ENCODE measurements at places on chromosomes 12 and 14.
A peak's percentile ranks its signal among the peaks of the same experiment; 100 is the strongest.

GRCh38 chr12:111431772-111432171, 26.0 kb downstream of the SH2B3 start:
- DNase-seq: no peak

DNA sequence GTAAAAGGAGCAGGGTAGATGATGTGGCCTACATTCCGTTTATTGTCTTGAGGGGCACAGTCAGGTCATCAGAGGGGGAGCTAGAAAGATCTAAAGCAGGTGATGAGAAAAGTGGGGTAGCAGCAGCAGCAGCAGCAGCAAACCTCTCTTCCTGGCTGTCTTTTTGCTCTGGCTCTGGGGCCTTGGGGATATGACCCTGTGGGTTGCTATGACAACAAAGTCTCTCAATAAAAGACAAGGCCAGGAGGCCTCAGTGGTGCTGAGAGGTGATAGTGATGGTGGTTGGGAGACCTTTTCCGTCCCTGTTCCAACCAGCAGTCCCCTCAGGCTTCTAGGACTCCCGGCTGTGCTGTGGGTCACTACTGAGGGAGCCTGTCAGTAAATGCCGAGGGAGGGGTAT, 138.6 kb downstream of the SLC8A3 start:
- DNase-seq: no peak

GRCh38 chr12:26736563-26737486, 96.2 kb downstream of the ITPR2 start:
- no peak for DNase-seq

- DNase-seq: no peak
Measured at GRCh38 chr12:82745063-82745674, 58.5 kb downstream of the TMTC2 start.

DNA sequence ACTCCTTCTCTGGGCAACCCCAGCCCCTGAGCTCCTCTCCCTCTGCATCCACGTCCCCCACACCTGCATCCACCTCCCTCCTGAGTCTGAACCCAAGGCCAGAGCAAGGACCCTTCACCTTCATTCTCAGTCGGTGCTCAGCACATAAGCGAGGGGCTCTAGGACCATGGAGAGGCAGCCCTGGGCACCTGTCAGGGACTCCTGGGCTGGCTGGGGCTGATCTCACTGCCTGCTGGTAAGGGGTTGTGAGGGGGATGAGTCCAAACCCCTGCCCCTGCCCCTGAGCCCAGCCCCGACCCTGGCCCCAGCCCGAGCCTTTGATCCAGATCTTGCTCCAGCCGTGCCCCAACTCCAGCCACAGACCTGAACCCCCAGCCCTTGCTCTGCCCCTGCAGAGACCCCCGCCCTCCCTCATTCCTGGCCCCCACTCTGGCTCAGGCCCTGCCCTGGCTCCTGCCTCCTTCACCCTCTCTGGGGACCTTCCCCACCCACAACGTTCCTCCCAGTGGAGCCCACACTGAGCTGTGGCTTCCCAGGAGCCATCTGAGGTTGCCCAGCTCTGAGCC, 888 bp upstream of the CCDC197 start:
- DNase-seq: no peak

DNA sequence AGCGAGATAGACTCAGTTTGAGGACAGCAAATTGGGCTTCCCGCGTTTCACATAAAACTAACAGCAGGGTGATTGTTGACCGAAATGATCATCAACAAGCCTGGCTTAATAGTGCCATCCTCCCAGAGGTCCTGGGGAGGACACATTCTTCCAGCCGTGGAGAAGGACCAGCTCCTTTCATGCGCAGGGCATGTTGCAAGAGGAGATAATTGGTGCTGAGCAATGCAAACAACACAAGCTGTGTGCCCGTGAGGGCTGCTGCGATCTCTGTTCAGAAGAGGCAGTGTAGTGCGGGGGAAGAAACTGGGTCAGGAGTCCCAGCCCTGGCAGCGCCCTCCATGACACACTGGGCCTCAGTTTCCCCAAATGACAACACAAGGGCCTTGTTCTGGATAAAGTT, 54.3 kb downstream of the CCDC85C start:
- no peak for DNase-seq

DNA sequence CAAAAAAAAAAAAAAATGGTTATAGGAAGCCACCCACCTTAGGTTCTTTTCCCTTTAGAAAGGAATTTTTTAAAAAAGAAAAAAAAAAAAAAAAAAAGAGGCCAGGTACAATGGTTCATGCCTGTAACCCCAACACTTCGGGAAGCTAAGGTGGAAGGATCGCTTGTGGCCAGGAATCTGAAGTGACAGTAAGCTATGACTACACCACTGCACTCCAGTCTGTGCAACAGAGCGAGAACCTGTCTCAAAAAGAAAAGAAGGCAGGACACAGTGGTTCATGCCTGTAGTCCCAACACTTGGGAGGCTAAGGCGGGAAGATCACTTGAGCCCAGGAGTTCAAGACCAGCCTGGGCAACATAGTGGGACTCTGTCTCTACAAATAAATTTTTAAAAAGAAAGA, 36.0 kb downstream of the SPTLC2 start:
- DNase-seq: peak; percentile 7

DNA sequence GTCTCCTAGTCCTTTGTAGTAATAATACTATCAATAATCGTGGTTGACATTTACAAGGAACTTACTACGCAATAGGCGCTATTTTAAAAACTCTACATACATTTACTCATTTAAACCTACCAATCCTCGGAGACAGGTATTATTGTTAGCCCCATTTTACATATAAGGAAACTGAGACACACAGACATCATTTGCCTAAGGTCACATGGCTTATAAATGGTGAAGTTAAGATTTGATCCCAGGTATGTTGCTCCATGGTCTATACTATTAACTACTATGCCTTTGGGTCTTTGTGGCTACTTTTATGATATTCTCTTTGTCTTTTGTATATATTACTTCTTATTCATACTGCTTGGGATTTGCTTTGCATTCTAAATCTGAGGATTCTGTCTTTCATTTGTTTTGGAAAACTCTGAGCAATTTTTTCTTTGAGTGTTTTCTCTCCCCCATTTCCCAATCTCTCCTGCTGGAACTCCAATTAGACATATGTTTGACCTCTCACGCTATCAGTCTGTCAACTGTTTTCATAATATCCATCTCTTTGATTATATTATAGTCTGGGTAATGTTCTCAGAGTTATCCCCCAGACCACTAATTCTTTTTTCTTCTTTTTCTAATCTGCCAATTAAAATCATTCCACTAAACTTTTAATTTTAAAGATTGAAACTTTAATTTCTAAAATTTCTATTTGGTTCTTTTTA, 10.9 kb downstream of the NT5DC3 start:
- DNase-seq: no peak

- no peak for DNase-seq
Measured at GRCh38 chr12:110284597-110284996, 3.5 kb downstream of the ATP2A2 start.

DNA sequence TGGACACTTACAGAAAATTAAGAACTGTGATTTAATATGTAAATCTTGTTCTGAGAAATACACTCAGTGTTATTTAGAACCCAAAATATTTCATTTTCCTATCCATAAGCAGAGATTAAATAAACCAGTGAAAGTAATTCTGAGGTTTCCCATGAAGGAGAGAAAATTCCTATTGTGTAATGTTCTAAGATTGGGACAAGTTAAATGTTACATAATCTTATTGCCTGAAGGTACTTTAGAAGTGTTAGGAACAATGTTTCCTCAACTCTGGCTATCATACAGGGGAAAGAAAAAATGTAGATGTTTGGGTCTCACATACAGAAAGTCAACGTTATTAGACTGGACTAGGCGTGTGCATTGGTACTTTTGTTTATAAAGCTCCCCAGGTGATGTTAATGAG, 281.9 kb upstream of the SYT10 start:
- DNase-seq: no peak

DNA sequence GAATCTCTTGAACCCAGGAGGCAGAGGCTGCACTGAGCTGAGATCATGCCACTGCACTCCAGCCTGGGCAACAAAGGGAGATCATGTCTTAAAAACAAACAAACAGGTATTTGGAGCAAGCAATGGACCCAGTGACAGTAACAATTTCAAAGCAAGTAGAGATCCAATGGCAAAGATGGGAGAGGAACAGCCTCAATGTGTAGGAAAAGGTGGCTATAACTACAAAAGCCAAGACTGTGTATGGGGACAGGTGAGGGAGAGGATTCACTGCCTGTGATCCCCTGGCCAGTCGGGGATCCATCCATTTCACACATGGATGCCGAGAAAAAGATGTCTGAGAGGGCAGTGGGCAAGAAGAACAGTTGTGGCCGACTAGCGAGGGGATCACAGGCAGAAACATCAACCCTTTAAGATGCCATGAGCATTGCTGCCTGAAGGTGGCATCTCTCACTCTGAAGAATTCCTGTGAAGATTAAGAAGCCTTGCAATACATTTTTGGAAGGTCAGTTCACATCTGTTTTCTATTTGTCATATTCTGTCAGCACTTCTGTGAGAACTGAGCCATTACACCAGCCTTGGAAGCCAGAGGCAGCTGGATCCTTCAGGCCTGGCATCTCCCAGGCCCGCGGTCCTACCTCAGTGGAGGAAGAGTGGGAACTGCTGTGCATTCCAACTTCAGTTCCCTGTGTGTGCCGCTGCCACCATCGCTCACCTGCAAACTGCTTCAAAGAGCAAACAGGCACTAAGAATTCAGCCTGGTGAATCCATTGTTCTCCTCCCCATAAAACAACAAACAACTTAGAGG, 54.5 kb upstream of the FRS2 start:
- peak; percentile 11 for DNase-seq

Measured in activated CD4-positive, alpha-beta T cell treated with anti-CD3 and anti-CD28 coated beads, Interleukin-2, Interleukin-6, amounts not matched to agents 100 ng/mL and 50 ng/mL, durations not matched to agents 16 hours and 8 hours (primary cell).